NCI-H1930 (cell line): ENCODE measurements at places on chromosomes 7 and 10.

DNA sequence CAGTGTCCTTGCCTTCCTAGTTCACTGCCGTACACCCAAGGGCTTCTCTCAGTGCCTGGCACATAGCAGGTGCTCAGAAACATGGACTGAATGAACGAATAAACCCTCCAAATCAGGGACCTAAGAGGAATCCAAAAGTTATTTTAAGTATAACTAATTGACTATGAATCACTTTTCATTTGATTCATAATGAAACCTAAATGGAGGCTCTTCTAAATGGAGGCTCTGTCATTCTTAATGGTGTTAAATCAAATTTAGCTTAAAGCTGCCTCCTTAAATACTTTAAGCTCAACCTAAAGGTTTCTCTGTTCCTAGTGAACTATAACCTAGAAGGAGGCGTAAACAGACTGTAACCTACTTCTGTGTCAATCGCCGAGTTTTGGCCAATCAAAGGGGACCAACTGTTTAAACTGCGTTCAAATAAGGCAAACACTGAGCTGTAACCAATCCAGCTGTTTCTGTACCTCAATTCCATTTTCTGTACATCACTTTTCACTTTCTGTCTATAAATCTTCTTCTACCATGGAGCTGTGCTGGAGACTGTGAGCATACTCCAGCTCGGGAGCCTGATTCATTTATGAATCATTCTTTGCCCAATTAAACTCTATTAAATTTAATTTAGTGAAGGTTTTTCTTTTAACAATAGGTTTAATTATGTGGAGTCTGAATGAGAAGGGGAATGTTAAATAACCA, 11.0 kb downstream of the PYROXD2 start:
- DNase-seq: no peak

- no peak for DNase-seq
These were observed 134.3 kb downstream of the GRK5 start for GRCh38 chr10:119341459-119342301.

- no peak for DNase-seq
These were observed 46.2 kb downstream of the RGS10 start for GRCh38 chr10:119496273-119496672.

- no peak for DNase-seq
These were observed 55.5 kb downstream of the DLD start for GRCh38 chr7:107946451-107946850.

DNA sequence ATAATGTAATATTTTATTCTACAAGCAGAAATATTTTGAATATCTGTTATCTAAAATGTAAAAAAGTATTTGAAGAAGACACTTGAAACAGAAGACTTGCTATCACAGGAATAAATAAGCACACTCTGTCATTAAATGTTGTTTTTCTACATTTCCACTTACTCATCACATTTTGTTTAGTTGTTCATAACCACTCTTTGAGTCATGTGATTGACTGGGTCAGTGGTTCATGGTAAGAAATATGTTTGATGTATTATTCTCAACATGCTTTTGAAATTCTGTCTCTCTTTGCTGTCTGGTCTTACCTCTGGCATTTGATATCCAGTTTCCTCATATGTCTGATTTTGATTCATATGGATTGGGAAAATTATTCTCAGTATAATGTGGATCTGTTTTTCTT, 171.8 kb downstream of the SUGCT start:
- DNase-seq: no peak

GRCh38 chr7:17497549-17498167, 199.2 kb downstream of the AHR start:
- no peak for DNase-seq

- no peak for DNase-seq
These were observed 111.7 kb downstream of the PARP12 start for GRCh38 chr7:139950881-139951525.

DNA sequence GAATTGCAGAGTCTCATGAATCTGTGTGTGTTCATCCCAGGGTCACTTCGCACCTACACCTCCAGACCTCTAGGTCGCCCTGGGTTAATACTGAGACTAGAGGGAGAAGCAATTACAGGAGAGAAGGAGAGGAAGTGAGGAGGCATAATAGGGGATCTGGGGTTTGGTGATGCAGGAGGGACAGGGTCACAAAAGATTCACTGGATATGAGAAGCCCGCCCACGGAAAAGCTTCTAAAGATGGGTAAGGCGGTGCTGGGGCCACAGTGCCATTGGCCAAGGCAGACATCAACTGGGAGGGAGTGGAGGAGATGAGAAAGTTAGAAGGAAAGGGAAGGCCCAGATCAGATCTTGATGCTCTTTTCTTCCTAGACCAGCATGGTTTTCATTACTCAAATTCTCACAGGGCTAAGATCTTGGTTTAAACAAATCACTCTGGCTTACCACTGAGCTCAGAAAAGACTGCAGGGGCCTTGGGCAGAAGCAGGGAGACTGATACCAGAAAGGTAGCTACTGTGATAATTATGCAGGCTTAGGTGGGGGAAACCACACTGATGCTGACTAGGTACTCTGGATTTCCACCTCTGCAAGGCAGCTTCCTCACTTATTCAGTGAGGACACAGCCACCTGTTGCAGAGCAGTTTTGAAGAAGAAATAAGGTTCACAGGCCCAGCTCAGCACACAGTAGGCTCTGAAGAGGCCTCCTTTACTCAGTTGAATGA, 17.4 kb upstream of the ZNF273 start:
- DNase-seq: no peak

- no peak for DNase-seq
These were observed 20.4 kb upstream of the GOT1 start for GRCh38 chr10:99450624-99451498.

- no peak for DNase-seq
These were observed 30.0 kb upstream of the LANCL2 start for GRCh38 chr7:55335151-55335550.

DNA sequence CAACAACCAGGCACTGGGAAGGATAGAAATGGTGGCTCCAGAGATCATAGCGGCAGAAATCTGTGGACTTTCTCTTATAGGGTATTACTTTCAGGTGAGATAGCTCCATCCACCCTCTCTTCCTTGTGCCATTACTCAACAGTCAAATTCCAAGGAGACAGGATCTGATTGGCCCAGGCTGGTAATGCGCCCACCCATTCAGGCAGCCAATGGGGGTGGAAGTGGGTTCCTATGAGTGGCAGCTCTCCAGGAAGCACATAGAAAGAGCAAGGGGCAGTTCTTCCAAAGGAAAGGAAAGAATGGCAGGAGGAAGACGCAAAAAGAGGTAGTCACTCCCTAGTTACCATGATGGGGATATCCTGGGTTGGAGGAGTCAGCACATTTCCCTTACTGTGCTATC, 94.4 kb downstream of the STRA8 start:
- no peak for DNase-seq

GRCh38 chr10:26887611-26888215, 27.0 kb upstream of the ABI1 start:
- DNase-seq: no peak

GRCh38 chr10:75487755-75488125, 56.3 kb downstream of the LRMDA start:
- DNase-seq: no peak

- DNase-seq: no peak
These were observed 564.2 kb downstream of the TCERG1L start for GRCh38 chr10:130747356-130747755.

DNA sequence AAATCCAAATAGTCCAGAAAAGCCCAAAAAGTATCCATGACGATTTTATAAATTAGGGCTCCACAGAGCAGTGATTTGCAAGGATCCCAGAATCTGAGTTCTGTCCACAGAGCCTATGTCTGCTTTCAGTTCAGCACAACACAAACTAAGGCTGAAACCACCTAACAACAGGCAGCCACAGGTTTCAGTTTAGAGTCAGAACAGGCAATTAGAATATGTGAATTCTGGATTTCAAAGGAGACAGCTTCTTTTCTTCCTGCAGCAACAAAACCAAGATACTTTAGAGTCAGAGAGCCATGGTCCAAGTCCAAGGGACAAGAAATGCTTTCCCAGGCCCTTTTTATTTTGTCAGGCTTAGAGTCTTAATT, 23.6 kb downstream of the IFIT3 start:
- DNase-seq: no peak

GRCh38 chr7:158742065-158742821, 37.6 kb upstream of the NCAPG2 start:
- DNase-seq: no peak
